ENCODE measurements at places on chromosomes 1 and 21.

DNA sequence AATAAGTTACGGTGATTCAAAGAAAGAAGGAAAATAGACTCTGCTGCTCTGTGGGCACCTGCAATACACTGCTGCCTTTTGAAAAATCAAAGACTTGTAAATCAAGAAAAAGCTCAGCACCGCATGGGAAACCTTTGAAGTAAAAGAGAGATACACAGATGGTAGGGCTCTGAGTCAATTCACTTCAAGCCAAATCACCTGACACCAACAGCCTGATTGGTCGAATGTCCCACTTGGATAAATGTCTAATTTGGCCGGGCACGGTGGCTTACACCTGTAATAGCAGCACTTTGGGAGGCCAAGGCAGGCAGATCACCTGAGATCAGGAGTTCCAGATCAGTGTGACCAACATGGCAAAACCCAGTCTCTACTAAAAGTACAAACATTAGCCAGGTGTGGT, 19.2 kb upstream of the RCAN3 start:
- no peak for DNase-seq

DNA sequence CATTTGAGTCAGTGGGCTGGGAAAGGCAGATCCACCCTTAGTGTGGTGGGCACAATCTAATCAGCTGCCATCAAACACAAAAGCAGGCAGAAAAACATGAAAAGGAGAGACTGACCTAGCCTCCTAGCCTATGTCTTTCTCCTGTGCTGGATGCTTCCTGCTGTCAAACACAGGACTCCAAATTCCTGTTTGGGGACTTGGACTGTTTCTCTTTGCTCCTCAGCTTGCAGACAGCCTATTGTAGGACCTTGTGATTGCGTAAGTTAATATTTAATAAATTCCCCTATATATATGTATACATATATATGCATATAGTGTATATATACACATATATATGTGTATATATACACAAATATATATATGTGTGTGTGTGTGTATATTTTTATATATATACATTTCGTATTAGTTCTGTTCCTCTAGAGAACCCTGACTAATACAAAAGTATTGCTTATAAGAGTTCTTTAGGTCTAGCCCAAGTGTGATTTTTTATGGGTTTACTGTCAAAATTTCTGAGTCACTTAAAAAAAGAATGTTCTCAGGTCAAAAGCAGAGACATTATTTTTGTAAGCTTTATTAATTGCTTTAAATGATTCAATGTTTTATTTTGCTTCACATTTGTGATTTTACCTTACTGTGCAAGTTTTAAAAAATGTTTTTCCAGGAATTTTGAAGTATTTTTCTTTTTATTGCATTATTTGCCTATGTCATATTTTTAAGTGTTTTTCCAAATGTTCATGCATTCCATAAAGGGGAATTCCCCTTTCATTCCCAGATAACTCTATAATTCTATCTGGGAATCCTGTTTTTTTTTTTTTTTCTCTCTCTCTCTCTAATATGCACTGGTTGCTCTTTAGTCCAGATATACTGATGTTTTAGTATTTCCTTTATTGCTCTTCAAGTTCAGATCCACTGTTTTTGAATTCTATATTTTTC, 92.1 kb upstream of the ADAMTS5 start:
- DNase-seq = no peak

DNA sequence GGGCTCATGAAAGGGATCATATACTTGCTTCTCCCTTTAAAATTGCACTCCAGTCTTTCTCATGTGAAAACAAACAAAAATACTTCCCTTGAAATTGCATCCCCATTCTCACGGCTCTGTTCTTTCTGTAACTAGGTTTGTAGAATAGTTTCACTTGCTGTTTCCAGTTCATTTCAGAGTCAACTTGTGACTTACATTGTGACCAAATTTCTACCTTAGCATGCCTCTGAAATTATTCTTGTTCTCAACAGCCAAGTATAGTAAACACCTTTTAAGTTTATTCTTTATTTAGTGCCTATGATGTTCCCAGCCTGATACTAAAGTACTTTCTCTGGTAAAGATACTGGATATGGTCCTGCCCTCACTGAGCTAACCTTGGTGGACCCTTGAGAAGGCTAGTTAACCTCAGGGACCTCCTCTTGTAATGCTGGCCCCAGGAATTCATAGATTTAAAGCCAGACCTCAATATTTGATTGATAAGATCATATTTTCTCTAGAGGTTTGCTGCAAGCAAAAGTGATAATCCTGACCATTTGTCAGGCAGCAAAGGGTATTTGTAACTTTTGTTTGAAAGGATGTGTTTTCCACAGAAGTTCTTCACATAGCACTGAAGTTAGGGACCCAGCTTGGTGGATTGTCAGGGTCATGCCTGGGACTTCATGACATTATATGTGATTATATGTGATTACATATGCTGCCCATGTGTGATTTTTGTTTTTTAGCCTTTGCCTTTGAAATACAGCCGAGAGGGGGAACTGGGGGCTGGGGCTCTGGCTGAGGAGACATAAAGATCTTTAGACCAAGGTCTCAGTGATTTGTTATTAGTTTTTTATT, 29.6 kb downstream of the VANGL2 start:
- no peak for DNase-seq

DNA sequence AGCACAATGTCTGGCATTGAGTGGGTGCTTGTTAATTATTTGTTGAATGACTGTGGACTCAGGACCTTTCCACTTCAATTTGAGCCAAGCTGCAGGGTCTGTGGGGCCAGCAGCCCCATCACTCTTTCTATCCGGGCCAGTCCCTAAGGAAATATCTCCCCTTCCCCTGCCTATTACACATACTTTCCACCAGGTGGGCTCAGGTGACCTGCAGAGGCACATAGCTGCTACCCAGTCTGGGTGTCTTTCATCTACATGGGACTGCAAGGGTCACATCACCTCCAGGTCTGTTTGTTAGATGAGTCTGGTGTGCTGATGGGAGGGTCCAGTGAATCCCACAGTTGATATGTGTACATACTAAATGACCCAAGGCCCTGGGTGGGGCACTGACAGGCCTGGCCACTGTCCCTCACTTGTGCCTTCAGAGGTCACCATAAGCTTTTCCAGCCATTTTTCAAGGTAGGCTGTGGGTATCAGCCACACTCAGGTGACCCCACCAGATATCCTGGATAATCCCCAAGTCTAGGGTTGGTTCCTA, 59.5 kb upstream of the KDM4A start:
- no peak for DNase-seq

- peak; percentile 28 for DNase-seq
Observed at GRCh38 chr21:45109831-45110492, 35.6 kb downstream of the ADARB1 start.

- no peak for DNase-seq
Observed at GRCh38 chr1:6547301-6547700, 7.0 kb downstream of the NOL9 start.

DNA sequence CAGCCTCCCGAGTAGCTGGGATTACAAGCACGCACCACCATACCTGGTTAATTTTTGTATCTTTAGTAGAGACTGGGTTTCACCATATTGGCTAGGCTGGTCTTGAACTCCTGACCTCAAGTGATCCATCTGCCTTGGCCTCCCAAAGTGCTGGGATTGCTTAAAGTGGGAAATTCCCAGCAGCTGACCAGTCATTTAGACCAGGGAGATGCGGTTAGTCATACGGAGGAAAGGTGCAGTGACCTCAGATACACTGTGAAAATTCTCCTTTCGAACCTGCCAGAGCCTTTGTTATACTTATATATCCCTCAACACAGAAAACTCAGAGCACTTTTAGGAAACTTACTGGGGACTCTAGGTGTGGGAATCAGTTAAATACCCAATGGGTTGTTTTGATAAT, 39.6 kb downstream of the MAP10 start:
- no peak for DNase-seq

- DNase-seq = no peak
Observed at GRCh38 chr1:110243574-110243973, 33.5 kb downstream of the KCNC4 start.

GRCh38 chr1:248622570-248623001, 12.3 kb downstream of the OR2T11 start:
- no peak for DNase-seq

DNA sequence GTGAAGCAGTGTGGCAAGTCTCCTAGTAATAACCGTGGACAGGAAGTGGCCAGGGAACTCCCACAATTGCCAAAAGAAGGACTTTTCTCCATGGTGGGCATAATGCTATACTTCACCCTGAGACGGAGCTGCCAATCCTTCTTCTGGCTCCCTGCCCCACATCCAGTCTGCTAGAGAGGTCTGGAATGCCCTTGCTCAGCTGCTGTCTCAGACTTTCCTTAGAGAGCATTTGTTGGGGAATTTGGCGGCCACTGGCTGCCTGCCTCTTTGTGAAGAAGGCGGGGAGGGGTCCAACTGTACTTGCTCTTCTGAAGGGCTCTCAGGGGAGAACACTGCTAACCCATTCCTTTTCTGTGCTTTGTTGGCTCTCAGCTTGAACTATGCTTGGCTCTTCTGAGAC, 123.7 kb upstream of the EDN2 start:
- no peak for DNase-seq

- DNase-seq = peak; percentile 37
Observed at GRCh38 chr1:234315091-234315541, 58.1 kb upstream of the COA6 start.

DNA sequence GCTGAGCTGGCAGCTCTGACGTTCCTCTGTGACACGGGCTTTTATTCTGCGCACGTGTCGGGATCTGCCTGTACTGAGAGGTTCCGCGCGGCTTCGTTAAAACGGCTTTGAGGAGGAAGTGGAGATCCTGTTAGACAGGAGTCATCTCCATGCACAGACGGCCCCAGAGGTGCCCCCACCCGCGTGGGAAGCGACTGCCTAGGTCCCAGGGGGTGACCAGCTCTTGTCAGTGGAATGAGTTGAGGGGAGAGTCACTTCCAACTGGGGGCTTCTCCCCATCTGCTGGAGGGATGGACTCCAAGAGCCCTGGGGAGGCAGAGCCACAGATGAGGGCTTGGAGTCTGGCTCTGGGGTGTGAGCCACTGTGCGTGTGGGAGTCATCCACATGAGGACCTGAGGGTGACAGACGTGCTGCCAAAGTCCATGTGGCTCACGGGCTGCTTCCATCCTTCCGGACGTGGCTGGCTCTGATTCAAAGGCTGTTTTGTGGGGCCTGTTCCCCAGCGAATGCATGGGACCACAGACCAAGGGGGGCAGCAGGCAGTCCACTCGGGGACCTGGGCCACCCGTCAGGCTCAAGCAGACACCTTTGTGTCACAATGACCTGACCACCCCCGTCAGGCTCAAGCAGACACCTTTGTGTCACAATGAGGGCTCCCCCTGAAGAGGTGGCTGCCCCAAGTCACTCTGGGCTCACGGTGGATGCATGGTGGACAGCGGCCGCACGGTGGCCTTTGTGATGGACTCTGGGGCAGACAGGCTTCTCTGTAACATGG, 26.8 kb downstream of the PTTG1IP start:
- DNase-seq = peak; percentile 21

DNA sequence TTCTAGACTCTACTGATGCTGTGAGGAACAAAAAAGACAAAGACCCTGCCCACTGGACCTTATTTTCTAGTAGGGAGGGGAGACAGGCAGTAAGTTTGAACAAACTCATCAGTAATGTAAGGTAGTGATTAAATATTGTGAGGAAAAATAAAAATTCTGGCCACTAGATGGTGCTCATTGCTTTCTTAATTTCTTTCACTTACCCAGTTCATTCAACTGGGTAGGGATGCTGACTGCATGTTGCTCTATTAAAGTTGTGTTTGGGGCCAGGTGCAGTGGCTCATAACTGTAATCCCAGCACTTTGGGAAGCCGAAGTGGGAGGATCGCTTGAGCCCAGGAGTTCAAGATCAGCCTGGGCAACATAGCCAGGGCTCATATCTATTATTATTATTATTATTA, 6.3 kb upstream of the KYAT3 start:
- DNase-seq = no peak

GRCh38 chr1:198367296-198367695, 173.2 kb downstream of the ATP6V1G3 start:
- no peak for DNase-seq

DNA sequence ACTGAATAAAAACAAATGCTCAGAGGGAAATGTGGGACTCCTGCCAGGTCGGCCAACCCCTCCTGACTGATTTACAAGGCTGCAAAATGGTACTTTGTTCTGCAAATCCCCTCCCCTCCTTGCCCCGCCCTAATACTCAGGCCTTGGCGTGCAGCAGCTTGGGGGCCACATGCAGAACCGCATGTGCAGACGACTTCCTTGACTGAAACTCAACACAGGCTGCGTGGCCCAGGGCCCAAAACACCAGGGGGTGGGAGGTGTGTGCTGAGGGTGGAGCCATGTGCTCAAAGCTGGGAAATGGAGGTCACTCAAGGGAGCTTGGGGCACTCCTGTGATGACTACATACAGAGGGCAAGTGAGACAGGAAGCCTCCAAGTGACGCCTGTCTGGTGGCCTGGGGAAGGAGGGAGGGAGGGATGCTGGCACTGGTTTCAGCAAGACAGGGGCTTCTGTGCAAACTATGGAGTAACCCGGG, 87.2 kb downstream of the MRPL37 start:
- DNase-seq = peak; percentile 14

- no peak for DNase-seq
Observed at GRCh38 chr1:45490121-45490625, 790 bp downstream of the TESK2 start.

DNA sequence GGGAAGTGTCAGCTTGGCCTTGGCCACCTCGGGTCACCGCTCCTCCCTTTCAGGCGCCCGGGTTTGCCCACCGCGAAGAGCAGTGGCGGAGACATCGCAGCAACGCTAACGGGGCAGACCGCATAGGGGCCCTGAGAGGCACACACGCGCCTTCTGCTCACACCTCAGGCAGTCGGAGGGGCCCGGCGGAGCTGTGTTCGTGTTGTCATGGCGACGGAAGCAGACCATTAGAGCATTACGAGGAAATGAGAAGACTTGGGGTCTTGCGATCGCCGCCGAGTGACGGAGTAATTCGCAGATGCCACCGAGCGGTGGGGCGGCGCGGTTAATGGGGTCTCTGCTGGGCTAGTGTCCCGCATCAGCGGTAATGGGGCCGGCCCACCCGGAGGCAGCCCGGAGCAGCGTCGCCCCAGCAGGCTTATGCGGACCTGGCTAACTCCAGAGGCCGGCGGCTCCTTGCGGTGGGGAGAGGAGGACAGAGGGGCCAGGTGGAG, 144.1 kb downstream of the TNR start:
- DNase-seq = no peak

Data from stimulated activated naive CD4-positive, alpha-beta T cell treated with Interleukin-2 at 50 U/mL for 16 hours (primary cell).